Stimulated activated CD4-positive, alpha-beta T cell treated with anti-CD3 and anti-CD28 coated beads, Interleukin-12 subunit alpha, Interleukin-12 subunit beta, amount 100 ng/mL, for 4 hours (primary cell): ENCODE measurements at places on chromosomes 3 and 15.

DNA sequence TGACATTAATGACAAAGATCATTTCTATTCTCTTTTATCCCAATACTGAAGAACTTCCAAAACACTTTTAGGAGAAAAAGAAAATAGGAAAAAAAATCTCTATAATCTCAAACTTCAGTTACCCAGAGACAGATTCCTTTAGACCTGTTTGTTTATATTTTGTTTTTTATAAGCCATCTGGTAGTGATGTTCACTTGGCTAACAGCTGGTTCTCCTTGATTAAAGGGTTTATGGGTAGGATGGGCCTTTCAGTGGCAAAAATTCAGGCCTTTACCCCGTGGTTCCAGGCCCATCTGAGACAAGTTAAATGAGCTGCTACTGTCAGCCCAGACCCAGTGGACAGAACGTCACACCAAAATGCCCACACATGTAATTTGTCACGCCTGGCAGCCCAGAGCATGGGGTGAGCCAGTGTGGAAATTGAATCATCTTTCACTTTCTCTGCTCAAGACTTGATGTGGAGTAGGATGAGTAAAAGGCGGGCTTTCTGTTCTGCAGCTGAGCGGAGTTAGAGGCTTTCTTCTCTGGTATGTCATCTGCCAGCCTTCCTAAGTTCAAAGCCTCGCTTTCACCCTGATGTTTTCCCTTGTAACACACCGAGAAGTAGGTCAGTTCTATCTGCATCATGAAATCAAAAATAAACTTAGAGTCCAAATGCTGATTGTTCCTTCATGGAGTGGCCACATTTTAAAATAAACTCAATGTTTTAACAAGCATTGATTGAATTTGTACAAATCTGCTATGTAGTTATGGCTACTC lies 62.5 kb upstream of the SKOR1 start:
- peak; percentile 44 for DNase-seq

DNA sequence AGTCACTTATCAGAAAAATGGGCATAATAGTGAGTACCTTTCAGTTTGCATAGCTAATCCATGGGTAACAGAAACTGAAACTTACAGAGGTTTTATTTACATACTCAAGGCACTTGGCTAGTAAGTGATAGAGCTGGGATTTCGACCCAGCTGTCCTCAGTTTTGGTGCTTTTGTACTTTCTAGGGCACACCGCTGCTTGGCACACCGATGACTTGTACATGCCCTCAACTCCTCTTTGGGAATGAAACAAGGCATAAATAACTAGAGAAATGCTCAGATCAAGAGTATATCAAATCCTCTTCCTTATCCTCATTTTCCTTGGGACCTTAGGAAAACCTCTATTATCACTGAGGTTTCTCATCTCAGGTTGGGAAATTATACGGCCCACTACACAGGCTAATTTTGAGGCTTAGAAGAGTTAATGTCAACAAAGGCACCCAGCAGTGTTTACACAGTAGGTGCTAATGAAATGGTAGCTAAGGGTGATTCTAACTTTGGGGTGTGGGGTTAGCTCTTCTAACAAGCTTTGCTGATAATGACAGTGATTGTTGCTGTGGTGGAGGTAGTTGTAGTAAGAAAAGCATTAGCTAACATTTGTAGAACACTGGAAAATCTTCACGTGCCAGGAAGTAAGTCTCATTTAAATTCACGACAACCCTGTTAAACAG lies 20.3 kb upstream of the DGKG start:
- DNase-seq = no peak

DNA sequence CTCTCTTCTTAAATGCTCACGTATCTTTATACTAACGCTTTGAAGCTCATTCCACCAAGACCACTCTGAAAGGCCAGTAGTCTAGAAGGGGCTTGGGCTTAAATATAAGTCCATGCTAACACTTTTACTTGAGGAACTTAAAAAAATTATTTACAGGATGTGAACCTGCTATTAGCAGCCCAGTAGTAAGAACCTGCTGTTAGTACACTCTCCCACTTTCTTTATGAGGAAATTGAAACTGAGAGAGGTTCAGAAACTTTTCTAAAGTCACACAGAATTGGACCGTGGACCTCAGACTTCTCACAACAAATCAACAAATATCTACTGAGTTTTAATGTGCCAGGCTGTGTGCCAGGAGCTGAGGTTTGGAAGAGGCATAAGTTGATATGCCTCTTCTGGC lies 53.4 kb downstream of the SYNPR start:
- no peak for DNase-seq

DNA sequence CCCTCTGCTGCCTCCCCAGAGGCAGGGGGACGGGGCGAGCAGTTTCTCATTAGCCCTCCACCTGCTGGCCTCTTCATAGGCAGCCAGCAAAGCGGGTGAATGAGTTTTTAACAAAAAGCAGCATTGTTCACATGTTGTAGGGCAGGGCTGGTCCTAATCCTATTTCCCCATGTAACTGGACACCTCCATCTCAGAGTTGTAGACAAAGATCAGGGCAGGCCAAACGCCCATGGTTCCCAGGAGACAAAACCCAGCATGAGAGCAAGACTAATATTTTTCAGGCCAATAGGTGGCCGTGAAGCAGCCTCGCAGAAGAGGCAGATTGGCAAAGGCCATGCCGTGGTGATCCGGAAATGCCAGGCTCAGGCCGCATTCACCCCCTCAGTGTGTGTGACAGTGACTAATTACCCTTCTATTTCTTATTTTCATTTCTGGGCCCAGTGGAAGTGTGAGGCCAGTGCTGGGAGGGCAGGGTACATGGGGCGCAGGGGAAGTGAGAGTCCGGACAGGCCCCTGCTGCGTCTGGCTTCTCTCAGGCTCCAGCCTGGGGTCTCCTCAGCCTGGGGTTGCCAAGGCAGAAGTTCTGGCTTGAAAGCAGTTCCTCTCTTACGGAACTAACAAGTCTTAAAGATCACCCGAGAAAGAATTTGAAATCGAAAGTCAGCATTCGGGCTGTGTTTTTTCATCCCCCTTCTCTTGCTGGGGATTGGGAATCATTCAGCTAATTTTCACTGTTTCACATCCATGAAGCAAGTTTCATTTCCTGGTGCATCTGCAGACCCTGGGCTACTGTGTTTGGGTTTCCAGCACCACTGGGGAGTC lies 64.8 kb downstream of the BOC start:
- DNase-seq = no peak

DNA sequence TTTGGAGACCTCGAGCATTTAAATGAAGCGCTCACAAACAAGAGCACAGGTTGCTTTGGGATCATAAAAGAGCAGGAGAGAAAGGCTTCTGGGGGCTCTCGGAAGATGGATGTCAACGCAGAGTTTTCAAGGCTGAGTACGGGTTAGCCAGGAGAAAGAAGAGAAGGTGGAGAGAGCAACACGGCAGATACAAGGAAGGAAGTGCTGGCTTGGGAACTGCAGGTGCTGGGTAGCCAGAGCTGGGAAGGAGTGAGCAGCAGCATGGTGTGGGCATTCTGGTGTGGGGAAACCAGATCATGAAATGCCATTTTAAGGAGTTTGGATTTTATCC lies 580 bp upstream of the RUBCN start:
- DNase-seq = no peak

GRCh38 chr3:187261541-187261969 lies 30.0 kb downstream of the MASP1 start:
- DNase-seq = no peak

DNA sequence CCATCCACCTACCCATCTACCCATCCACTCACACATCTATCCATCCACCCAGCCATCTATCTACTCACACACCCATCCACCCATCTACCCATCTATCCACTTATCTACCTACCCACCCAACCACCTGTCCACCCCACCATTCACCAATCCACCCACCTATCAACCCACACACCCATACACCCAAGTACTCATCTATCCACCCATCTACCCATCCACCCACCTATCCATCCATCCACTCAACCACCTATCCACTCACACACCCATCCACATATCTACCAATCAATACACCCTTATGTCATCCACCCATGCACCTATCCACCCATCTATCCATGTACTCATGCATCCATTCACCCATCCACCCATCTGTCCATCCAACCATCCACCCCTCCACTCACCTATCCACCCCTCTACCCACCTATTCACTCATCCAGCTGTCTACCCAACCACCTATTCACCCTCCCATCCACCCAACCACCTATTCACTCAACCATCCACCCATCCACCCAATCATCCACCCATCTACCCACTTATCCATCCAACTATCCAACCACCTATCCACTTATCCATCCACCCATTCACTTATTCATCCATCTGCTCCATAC lies 109.8 kb downstream of the CHSY1 start:
- no peak for DNase-seq

GRCh38 chr15:55796321-55796965 lies 53.5 kb upstream of the PRTG start:
- no peak for DNase-seq

- DNase-seq = no peak
Measured at GRCh38 chr3:68207327-68207726, 552.9 kb upstream of the SUCLG2 start.

DNA sequence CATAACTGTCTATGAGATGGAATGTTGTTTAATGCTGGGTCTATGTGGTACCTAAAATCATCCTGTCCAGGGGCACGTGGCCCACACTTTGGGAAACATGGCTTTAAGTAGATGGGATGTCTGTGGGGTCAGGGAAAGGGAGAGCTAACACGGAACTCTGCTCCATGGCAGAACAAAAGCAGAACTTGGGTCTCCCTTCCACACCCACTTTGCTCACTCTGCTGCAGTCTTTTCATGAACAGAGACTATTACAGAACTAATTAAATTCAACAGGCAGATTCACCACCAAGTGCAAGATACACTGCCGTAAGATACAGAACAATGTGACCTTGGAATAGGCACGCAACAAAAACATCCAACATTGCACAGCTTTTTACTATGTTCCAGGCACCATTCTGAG lies 28.2 kb downstream of the POPDC2 start:
- DNase-seq = no peak
